NCI-H2081 treated with DMSO at 0.1 percent for 48 hours (cell line): ENCODE measurements at places on chromosomes 2 and 18.

DNA sequence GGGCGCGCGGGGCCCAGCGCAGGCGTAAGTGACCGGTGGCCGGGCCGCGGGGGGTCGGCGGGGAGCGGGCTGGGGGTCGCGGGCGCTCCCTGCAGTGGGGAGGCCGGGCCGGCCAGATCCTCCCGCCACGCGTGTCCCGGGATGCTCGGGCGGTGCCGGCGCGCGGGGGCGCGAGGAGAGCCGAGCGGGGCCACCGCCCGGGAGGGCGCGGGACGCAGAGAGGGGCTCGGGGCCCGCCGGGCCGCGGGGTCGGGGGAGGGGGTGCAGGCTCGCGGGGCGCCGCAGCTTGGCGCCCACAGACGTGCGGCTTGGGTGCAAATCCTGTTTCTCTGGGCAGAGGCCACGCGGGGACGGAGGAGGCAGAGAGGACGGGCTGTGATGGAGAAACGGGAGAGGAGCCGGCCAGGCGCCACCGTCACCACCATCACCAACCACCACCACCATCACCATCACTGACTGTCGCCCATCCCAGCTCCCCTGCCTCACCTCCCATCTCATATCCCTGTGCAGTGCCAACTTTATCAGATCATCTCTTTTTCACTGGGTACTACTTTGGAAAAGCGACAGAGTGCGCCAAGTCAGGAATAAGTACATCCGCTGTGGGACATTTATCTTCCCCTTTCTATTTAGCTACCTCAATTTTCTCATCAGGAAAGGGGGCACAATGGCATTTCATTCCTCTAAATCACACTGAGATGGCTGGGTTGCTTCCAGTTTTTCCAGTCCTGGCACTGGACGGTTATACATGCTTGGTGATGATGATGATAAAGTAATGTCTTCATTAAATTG, 97.2 kb upstream of the GPR45 start:
- DNase-seq = no peak

GRCh38 chr2:221268631-221269030, 303.5 kb downstream of the EPHA4 start:
- DNase-seq = no peak

DNA sequence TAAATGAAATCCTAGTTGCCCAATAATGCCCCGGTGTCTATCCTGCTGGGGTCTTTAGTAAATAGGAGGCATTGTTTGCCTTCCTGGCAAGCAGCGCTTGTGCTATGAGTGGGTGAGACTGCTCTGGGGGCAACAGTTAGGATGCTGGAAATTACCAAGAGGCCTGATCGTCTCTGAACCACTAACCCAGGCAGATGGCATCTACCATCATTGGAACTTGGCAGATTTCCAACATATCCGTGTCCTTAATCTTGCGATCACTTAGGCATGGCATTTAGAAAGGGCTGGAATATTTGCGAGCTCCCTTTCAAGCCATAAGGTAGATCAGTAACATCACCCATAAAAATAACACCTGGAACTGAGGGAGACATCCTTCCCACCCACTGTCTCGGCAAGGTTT, 18.8 kb upstream of the SH3RF3 start:
- DNase-seq = no peak

- DNase-seq = no peak
Observed at GRCh38 chr2:100909534-100910081, 89.7 kb downstream of the NPAS2 start.

DNA sequence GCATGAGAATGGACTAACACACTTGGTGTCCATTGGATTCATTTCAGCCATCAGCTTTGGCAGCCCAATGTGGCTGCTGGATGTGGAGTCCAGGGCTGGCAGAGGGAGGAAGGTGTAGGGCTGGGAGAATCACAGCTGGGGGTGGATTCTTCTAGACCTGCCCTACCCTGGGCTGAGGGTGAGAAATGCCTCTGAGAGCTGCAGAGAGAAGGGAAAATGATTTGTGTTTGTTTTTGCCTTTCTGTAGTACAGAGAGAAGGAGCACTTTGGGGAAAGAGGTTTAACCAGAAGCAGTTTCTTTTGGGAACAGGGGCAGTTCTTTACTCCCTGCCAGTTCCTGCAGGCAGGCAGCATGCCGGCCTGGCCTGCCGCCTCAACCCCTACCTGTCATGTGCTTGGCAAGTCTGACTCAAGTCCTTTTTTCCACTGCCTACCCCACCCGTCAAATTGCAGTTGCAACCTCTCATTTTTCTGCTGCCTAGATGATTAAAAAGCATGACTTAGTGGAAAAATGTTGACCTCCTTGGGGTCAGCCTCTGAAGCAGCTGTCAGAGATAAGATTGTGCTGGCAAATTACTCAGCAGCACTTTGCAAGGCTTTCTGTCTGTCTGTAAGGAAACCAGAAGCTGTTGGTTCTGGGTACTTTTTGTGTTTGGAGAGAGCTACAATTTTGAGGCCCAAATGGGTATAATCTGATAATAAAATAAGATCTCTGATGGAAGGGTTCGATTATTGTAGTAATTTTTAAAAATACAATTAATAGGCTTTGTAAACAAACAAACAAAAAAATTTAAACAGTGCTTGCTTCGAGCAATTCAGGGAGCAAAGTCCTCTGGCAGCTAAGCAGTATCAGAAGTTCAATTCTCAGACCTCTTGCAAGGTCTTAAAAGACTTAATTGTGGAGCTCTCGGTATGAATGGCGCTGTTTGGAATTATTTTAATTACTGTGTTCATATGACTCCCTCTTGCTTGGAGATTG, 21.7 kb downstream of the LBH start:
- DNase-seq = no peak
